Daoy (cell line): ENCODE measurements at places on chromosomes 1 and 21.

GRCh38 chr1:53608071-53608470, 130.9 kb downstream of the GLIS1 start:
- DNase-seq: no peak

DNA sequence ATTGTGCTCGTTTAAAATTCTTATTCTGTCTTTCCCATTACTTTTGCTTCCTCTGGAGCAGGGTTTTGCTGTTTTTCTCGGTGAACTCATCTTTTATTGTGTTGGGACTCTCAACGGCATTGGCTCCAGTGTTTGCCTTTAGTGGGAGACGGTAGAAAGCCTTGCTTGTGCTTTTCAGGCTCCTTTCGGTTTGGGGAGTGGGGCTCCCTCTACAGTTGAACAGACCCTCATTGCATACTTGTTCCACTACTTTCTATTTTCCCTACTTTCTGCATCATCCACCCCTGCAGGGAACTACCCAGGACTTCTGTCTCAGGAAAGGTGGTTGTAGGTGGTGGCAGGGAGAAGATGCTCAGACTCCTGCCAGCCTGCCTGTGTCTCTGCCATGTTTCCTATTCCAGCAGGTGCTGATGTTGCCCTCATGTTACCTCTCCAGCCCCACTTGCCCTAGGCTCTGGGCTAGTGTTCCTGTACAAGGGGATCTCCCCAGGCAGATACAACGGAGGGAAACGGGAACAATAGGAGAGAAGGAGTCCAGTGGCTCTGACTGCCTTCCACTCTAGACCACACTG, 68.5 kb upstream of the ZBTB18 start:
- DNase-seq: no peak

- DNase-seq: no peak
Measured at GRCh38 chr1:65420590-65421350, at the start of the genes LEPR and LEPROT. Gene LEPR (plus strand): TSS chr1:65420668. CDS start chr1:65565566, 144,898 bp downstream. Gene LEPROT (plus strand): TSS chr1:65420668. CDS start chr1:65420725, 57 bp downstream.

GRCh38 chr1:224592636-224593582, 23.2 kb upstream of the CNIH3 start:
- DNase-seq: peak; percentile 95

- DNase-seq: peak; percentile 69
Measured at GRCh38 chr21:17688912-17689874, 76.5 kb upstream of the BTG3 start.

DNA sequence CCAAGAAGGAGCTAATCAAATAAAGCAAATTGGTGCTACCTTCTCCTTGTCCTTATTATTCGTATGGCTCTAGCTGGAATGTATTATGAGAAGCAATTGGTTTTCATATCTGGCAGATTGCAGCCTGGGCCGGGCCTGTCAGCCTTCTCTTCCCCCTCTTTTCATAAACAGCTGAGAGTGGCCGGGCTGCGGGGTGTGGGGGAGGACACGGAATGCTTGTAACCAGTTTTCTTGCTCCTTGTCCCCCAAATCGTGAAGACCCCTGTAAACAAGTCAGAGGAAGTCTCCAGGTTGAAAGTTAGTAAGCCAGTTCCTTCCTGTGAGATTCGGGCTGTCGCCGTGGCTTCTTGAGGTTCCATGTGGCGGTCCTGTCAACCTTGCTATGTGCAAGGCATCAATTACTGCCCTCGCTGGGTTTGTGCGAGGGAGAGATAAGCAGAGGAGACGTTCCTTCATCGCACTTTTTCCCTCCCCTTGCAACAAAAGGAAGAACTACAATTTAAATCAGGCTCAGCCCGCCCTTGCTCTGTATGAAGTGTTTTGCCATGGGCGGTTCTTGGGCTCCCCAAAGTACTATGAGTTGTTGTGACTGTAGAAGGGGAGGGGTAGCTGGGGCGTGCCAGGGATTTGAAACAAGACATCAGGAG, 450.7 kb downstream of the CAMTA1 start:
- no peak for DNase-seq

GRCh38 chr1:10208537-10208936, 1.8 kb upstream of the KIF1B start:
- no peak for DNase-seq

DNA sequence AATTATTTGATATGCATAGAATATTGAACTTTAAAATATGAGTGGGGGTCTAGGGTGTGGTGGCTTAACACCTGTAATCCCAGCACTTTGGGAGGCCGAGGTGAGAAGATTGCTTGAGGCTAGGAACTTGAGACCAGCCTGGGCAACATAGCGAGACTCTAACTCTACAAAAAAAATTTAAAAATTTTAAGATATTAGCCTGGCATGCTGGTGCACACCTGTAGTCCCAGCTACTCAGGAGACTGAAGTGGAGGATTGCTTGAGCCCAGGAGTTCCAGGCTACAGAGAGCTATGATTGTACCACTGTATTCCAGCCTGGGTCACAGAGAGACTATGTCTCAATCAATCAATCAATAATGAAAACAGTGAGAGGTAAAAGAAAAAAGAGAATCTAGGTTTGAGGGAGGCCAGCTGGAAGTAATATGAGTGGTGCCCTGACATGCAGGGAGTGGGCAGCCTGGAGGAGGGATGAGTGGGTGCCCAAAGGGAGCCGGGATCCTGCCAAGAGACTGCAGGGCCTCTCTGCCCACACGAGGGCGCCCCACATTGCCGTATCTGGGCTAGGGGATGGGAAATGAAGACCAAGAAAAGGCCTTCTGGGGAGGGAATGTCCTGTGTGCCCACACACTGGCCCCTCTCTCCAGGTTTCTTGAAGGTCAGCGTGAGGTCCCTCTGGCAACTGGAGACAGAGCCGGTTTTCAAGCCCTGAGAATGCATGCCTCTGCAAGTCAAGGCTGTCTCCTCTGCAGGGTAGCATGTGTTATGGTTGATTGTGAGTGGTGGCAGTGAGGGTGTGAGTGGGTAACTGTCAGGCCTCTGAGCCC, 93.9 kb upstream of the PPM1J start:
- DNase-seq: peak; percentile 84

DNA sequence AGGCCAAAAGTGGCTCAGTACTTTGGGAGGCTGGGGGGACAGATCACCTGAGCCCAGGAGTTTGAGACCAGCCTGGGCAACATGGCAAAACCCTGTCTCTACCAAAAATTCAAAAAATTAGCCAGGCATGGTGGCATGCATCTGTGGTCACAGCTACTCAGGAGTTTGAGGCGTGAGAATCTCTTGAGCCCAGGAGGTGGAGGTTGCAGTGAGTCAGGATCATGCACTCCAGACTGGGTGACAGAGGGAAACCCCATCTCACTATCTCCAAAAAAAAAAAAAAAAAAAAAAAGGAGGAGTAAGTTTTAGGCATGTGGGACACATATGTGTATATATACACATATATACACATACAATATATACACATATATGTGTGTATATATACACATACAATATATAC, 165.3 kb upstream of the DPYD start:
- peak; percentile 93 for DNase-seq

GRCh38 chr1:224433701-224434672, 610 bp downstream of the WDR26 start:
- peak; percentile 18 for DNase-seq

- no peak for DNase-seq
Measured at GRCh38 chr21:26758083-26758880, 86.9 kb downstream of the ADAMTS1 start.

DNA sequence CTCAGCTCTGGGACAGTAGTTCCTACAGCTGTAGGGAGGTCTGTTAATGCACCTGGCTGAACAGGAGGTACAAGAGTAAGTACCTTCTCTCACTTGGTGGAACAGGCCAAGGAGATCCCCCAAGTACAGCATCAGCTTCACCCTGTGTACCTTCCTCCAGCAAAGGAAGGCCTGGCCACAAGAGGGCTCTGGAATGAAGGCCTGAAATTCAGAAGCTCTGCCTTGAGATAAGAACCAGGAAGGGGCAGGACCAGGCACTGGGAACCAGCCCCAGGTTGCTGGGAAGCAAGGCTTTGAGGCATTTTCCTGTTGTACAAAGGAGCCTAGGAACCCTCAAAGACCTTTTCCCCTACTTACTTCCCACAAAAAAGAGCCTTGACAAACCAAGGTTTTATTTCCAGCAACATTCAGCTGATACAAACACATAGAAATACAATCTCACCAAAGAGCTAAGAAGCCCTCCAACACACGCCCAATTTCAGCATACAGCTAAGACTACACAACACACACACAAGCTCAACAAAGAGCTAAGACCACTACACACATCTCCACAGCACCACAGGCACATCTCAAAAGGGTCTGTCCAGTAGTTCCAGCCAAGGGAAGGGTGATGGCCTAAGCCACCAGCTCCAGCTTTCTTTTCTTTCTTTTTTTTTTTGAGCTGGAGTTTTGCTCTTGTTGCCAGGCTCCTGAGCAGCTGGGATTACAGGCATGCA, 23.5 kb downstream of the F11R start:
- peak; percentile 62 for DNase-seq

GRCh38 chr1:51584021-51584420, 32.9 kb upstream of the OSBPL9 start:
- DNase-seq: no peak

DNA sequence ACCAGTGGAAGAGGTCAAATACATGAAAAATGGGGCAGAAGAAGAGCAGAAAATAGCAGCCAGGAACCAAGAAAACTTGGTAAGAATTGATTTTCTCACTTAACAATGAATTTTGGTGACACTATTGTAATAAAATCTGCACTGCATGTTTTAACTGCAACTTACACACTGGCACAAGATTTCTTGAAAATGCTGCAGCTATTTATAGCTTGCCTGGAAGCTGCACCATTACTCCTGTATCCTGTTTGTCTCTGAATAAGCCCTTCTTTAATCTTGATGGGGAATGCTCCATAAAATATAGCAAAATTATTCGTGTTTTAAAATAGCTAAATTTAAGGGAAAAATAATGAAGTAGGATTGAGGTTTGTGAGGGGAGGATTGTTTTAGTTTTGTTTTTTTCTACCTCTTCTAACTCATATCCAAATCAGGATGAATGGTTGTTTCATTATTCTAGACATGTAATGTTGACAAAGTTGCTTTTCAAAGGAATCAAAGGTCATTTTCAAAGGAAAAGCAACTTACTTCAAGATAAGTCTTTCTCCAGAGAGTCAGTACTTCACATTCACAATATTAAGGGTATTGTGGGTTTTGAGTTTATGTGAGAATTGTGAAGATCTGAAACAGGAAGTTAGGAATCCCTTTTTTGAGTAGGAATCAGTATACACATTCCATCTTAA, 120.9 kb downstream of the C1orf21 start:
- no peak for DNase-seq

DNA sequence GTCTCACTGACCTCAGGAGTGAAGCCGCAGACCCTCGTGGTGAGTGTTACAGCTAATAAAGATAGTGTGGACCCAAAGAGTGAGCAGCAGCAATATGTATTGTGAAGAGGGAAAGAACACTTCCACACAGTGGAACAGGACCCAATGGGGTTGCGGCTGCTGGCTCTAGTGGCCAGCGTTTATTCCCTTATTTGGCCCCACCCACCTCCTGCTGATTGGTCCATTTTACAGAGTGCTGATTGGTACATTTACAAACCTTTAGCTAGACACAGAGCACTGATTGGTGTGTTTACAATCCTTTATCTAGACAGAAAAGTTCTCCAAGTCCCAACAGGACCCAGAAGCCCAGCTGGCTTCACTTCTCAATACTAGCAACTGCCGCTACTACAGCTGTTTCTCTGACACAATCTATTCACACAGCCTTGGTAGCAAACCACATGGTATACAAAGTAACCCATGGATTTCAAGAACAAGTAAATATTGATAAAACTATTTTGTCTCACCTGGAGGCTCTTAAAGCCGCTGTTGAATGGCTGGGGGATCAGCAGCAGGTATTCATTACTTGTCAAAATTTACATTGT, 25.3 kb upstream of the ITLN1 start:
- DNase-seq: no peak

- no peak for DNase-seq
Measured at GRCh38 chr21:27812279-27812678, 845.4 kb upstream of the ADAMTS5 start.

- DNase-seq: no peak
Measured at GRCh38 chr1:244447552-244447951, 4.2 kb downstream of the ADSS2 start.

- no peak for DNase-seq
Measured at GRCh38 chr1:187010571-187011309, 182.0 kb downstream of the PLA2G4A start.
